NB4 (cell line): ENCODE measurements at places on chromosomes 7 and 10.

DNA sequence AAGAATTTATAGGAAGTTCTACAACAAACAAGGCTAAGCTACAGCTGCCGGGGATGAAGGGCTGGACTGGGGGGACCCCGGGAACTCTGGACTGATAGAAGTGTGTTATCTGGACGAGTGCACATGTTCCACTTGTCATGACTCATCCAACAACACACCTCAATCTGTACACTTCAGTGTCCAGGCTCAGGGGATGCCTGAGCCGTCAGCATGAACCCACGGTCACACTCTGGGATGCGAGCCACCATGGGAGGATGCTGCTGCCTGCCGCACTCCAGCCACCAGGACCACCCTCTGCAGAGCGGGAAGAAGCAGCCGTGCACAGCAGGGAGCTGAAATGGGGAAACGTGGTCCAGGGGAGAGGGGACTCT lies 67.5 kb downstream of the MAD1L1 start:
- DNase-seq, result no peak

GRCh38 chr7:8356071-8356470 lies 77.3 kb upstream of the NXPH1 start:
- no peak for DNase-seq

DNA sequence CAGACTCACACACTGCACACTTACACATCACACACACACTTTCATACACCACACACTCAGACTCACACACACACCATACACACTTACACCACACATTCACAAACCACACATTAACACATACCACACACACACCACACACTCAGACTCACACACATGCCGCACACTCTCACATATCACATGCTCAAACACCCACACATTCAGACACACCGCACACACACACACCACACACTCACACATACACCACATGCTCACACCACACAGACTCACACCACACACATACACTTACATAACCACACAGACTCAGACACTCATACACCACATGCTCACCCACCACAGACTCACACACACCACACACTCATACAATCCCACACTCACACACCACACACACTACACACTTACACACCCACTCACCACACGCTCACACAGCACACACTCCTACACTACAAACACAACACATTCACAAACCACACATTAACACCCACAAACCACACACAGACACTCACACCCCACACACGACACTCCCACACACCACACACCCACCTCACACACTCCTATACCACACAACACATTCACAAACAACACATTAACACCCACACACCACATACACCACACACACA lies 125.4 kb downstream of the EVX1 start:
- no peak for DNase-seq

DNA sequence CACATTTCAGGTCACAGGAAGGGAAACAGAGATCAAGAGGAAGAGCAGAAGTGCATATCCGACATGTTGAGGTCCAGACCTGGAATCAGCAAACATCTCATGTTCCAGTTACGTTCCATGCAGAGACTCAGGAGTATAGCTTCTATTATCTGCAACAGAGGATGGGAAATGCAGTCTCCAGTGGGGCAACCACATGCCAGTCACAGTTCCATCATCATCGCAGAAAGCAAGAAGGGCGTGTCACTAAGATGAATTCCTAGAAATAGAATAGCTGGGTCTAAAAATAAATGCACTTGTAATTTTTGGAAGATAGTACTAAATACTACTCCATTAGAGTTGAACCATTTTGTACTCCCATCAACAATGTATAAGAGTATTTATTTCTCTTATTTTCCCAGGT lies 133.2 kb upstream of the MDFIC start:
- no peak for DNase-seq

GRCh38 chr7:115822380-115822779 lies 208.2 kb downstream of the TFEC start:
- no peak for DNase-seq
